ENCODE measurements at places on chromosomes 5 and 9.

GRCh38 chr5:180990086-180990881, 1.6 kb downstream of the BTNL3 start:
- no peak for DNase-seq

- no peak for DNase-seq
Measured at GRCh38 chr5:138792195-138792790, 39.1 kb downstream of the CTNNA1 start.

GRCh38 chr5:131684051-131684450, 49.0 kb upstream of the RAPGEF6 start:
- no peak for DNase-seq

GRCh38 chr9:5801739-5802113, 31.2 kb downstream of the ERMP1 start:
- no peak for DNase-seq

DNA sequence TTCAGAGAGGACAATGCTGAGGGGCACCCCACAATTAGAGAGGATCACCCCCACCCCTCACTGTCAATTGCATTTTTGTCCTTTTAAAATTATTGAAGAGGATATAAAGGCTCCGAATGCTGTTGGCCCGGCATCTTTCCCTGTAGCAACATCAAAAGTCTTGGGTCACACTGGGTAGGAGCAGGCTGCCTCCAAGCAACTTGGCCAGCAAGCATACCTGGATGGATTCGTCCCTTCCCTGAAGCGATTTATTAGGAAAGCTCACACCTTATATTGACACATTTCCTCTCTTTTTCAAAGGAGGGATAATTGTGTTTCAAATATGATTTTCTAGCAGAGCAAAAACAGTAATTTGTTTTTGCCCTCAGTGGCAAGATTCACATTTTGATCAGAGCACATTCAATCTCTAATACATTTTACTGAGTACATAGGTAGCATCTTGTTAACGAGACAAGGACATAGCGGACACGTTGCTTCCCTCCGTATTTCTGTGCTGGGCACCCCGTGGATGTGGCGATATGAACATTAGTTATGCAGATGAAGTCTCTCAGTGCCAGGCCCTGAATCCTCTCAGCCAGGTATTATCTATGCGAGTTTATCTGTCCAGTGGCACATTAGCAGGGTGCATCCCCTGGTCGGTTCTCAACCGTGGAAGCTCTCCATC, 321.5 kb downstream of the NTRK2 start:
- DNase-seq, result no peak

DNA sequence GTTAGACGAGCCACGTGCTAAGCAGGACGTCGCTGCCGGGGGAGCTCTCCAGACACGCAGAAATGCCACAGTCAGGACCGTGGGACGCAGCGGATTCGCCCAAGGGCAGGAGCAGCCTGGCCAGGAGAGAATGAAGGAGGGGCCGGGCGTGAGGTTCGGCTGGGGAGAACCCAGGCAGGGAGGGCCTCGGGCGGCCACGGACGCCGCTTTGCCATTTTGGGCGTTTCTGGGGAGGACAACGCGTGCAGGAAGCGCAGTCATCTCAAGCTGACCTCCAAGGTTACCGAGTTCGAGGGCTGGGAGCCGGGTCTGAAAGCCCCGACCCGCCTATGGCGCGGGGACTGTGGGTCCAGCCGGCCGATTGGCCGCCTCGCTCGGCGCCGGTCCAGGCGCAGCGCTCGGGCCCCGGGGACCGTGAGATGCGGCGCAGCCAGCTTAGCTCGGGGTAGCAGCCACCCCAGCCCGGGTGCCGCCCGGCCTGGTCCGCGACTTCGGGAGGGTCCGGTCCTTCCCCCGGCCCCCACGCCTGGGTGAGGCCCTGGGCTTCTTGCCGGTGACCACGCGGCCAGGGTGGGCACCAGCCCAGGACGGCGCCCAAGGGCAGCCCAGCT, 760 bp upstream of the MAN1B1 start:
- DNase-seq, result peak; percentile 38

DNA sequence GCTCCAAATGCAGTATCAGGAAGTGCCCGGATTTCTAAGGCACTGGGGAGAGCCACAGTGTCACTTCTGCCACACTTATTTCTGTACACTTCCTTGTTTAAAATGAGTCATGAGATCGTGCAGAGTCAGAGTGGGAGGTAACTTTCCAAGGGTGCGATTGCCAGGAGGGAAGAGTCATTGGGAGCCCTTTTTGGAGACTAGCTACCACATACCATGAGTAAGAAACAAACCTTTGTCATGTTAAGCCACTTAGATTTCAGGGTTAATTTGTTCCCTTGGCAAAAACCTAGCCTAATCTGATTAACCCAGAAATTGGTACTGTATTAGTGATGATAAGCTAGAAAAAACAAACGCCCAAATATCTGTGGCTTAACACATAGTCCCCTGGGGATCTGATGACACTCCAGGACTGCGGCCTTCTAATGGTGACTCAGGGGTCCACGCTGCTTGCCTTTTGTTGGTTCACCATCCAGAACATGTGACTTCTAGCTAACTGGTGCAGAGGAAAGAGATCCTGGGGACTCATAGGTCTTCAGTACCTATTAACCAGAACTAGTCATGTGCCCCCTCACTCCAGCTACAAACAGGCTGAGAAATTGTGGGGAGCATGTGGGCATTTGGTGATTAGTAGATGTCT, 48.6 kb upstream of the TLE1 start:
- peak; percentile 76 for DNase-seq

- DNase-seq, result no peak
Measured at GRCh38 chr5:41346609-41347008, 133.3 kb upstream of the C6 start.

DNA sequence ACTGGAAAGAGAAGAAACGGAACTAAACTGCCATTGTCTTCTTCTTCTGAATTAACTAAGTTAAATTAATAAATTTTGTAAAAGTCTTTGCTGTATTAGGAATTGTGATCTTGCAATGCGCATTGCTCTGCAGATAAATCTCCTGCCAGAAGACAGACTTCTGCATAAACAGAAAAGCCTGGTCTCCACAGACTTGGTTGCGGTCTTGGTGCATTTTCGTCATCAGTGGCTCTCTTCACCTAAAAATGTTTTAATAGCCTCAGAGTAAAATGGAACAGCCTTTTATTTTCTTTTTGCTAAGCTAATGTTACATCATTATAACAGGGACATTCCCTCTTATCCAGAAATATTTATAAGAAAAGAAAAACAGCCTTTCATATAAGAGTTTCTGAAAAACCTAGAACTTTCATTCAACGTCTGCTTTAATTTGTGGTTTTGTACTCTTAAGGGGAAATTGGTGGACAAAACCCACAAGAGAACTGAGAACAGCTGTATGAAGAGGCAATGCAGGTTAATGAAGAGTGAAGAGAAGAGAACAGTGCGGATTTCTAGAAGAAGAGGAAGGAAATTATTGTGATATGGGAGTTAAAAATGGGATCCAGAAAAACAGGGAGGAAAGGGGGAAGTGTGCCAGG, 10.1 kb downstream of the IFNA5 start:
- DNase-seq, result no peak

DNA sequence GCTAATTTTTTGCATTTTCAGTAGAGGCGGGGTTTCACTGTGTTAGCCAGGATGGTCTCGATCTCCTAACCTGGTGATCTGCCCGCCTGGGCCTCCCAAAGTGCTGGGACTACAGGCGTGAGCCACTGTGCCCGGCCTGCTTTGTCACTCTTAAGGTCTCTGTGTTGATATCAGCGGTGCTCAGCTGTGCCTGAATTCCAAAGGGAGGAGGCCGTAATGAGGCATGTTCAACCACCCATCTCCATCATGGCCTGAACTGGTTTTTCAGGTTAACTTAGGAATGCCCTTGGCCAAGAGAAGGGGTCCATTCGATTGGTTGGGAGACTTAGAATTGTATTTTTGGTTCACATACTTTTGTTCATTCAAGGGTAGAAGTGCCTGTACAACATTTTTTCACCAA, 22.0 kb downstream of the HSD17B3 start:
- no peak for DNase-seq

DNA sequence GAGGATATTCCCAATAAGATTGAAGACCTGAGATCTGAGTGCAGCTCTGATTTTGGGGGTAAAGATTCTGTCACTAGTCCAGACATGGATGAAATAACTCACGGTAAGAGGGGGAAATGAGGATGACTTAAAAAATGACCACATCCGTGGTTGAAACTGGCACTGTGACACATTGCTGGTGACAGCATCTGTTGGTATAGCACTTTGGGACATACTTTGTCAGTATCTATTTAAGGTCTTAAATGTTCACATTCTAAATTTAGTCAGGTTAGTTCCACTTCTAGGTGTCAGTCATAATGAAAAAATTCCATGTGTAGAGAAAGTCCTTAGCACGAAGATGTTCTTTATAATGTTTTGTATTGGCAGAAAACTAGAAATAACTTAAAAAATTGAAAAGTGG, 70.9 kb downstream of the GAPVD1 start:
- DNase-seq, result no peak

- no peak for DNase-seq
Measured at GRCh38 chr5:156109317-156110023, 217.5 kb upstream of the SGCD start.

DNA sequence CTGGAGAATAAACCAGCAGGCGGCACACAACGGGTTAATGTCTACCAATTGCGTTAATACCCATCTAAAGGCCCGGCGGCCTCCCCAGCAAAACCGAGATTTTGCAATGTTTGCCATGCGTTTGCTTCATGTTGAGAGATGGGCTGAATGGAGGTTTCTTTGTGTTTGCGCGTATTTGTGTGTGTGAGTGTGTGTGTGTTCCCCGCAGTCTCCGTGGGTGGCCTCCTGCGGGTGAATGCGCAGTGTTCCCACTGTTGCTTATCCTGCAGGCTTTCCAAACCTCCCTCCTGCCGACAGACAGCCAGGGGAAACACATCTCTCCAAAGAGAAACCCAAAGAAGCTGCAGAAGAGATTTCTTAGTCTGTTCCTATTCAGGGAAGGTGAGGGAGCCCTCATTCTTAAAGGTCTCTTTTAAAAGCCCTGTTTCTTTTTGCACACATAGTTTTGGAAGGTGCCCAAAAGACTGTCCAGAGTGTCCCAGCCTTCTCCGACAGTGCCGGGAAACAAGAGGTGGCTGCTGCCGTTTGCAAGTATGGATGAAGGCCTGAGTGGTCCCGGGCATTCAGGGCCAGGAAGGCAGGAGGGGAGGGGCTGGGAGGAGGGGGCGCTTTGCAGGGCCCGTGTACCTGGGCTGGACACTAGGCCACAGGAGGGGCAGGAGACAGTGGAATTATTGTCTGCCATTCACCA, 103.8 kb upstream of the ERCC6L2 start:
- DNase-seq, result peak; percentile 61

DNA sequence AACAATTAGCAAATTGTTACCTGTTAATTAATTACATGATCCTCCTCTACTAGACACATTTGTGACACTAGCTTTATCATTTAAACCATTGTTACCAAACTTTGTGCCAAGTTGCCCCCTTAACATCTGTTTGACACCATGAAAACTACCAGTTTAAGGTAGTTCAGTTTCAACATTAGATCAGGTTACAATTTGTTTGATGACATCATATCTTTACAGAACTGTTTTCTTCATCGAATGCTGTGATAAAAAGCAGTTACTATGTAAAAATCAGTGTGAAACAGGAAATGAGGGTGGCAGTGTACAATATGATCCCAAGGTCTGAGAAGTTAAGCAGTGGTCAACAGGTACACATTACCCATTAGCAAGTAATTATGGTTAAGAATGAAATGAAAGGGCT, 17.7 kb downstream of the GIN1 start:
- no peak for DNase-seq

- DNase-seq, result no peak
Measured at GRCh38 chr5:170097934-170098333, 7.8 kb upstream of the FOXI1 start.

GRCh38 chr9:110900917-110901316, 137.4 kb downstream of the LPAR1 start:
- peak; percentile 44 for DNase-seq

DNA sequence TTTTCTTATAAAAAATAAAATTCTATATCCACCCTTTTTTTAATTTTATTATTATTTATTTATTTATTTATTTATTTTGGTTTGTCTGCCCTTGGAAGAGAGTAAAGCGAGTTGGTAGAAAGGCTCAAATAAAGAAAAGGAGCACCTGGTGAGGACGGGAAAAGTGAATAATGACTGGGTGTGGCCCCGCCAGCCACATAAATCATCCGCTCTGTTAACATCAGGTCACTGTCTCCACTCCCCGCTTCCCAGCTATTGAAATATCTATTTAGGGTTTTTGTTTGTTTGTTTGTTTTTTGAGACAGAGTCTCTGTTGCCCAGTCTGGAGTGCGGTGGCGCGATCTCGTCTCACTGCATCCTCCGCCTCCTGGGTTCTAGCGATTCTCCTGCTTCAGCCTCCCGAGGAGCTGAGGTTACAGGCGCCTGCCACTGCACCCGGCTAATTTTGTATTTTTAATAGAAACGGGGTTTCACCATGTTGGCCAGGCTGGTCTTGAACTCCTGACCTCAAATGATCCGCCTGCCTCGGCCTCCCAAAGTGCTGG, 844 bp downstream of the POLR3G start:
- no peak for DNase-seq

DNA sequence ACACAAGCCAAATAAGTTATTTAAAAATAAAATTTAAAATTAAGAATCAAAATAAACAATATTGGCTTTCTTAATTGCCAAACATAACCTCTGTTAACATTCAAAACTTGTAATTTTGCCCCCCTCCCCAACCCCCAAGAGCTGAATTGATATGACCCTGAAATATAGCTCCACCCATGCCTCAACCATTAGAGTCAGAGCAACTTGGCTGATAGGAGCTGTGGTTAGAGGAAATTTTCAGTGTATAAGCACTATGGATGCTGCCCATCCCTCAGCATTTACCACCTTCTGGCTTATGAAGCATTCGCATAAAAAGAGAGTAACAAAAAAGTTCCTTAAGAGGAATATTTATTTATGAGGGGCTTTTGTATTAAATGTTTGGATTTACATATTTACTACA, 6.1 kb downstream of the POC5 start:
- DNase-seq, result no peak

DNA sequence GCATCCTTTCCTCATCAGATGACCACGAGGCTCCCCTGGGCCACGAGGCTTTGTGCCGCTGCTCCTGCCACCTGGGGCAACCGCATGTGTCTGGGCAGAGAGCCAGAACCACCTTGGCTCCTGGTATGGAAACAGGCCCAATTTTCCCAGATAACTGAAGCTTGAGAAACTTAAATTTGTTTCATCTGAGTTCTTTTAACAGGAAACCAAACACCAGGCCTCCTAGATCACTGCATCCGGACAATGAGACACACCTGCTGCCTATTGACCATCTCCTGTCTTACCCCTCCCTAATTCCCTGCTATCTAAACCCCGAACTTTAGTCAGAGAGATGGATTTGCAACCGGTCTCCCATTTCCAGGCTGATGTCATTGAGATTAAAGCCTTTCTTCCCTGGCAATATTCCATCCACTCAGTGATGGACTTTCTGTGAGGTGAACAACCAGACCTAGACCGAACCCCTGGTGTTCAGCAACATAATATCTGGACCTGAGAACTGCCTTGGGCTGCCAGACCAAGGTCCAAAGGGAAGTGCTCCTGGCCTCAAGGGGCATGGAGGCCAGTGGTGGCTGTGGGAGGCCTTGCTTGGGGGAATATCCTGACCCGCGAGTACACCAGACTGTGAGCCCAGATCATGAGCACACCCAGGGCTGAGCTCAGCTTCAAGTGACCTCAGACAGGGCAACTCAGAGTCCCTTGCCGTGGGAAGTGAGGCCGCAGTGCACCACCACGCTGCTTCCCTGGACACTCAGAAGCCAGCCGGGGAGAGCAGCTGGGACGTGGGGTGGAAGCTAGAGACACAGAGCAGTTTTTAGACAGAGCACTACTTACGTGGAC, 199.7 kb downstream of the HSPA4 start:
- no peak for DNase-seq

Measured in iris pigment epithelial cell (primary cell).